ENCODE measurements at places on chromosomes 2 and 18.

DNA sequence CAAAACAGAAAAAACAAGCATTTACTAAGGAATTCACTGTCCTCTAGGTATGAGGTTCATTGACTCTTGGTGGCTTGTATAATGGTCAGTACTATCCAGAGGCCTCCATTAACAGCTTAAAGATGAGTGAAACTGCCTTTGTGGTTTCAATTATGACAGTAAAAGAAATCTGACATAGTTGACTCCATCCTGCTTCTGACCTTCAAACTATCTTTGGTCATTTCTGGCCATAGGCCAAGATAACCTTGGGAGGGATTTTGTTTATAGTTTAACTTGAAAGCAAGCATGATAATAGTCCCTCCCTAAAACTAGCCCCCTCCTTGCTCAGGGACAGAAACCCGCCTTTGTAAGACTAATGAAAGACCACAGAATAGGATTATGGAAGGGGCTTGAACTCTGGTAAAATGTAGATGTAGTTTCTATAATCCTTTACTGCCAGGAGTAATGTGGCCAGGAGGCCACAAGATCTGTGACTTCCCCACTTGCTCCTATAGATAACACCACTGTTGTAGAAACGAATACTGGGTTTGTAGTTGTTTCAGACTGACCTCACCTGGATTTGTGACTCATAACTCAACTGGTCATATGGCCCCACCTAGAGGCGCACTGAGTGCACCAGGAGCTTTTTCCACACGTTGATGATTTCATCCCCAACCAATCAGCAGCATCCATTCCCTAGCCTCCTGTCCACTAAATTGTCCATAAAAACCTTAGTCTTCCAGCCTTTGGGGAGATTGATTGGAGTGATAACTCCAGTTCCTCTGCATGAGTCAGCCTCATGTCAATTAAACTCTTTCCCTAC lies 8.6 kb upstream of the PLEKHM3 start:
- peak; percentile 17 for DNase-seq

- DNase-seq: no peak
These were observed 171.4 kb upstream of the NDUFV2 start for GRCh38 chr18:8930990-8931616.

DNA sequence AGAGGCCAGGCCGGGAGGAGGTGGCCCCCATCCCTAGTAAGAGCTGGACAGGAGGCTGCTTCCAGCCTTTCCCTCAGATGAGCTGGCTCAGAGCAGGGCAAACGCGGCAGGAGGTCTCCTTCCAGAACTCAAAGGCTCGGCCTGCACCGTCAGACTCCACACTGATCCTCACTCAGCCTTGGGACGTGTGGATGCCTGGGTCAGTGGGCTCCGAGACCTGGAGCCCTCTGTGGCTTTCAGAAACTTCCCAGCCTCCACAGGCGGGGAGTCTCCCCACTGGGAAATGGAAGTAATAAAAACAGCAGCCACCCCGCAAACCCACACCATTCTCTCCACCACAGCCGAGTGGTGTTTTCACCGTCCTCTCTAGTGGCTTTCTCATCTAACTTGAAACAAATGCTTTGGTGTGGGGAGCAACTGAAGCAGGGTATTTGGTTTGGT lies 54.3 kb downstream of the INPP5D start:
- DNase-seq: no peak

- no peak for DNase-seq
These were observed 128.7 kb downstream of the RNF144A start for GRCh38 chr2:7045601-7046590.

DNA sequence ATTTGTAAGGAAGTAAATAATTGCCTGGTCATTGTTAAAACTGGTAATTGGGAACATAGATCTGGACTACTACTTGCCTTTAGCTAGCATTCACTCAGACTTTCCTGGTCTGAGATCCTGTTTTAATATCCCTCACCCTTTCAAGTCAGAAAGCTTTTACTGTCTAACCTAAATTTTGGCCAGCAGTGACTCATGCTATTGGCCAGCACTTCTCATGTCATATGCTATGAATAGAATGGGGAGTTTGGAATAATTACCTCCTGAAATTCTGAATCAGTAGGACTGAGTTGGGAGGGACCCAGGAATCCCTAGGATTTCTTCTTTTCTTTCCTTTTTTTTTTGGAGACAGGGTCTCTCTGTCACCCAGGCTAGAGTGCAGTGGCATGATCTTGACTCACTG lies 19.3 kb downstream of the STK36 start:
- DNase-seq: no peak

DNA sequence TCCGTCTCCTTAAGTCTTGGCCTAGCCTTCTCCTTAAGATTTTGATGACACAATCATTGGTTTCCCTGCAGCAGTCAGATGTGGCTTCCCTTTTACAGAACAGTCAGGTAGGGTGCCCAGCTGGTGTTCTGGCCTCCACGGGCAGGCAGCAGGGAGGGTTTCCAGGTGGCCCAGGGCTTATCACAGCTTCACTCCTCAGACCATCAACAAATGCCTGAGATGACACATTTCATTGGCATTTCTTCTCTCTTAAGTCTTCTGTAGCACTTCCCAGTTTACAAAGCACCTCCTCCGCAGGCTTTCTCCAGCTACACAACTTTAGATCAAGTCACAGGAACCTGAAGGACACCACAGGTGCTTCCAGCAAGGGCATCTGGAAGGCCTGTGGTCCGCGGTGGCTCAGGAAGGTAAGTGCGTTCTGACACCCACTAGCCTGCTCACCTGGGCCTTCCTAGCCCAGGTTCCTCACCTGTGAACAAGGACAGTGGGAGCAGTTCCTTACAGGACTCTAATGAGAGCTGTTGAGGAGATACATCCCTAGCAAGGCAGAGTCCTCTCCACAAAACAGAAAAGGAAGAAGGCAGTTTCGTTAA lies 37.6 kb downstream of the PTPN18 start:
- no peak for DNase-seq

GRCh38 chr2:11659851-11660250 lies 10.1 kb downstream of the NTSR2 start:
- no peak for DNase-seq

DNA sequence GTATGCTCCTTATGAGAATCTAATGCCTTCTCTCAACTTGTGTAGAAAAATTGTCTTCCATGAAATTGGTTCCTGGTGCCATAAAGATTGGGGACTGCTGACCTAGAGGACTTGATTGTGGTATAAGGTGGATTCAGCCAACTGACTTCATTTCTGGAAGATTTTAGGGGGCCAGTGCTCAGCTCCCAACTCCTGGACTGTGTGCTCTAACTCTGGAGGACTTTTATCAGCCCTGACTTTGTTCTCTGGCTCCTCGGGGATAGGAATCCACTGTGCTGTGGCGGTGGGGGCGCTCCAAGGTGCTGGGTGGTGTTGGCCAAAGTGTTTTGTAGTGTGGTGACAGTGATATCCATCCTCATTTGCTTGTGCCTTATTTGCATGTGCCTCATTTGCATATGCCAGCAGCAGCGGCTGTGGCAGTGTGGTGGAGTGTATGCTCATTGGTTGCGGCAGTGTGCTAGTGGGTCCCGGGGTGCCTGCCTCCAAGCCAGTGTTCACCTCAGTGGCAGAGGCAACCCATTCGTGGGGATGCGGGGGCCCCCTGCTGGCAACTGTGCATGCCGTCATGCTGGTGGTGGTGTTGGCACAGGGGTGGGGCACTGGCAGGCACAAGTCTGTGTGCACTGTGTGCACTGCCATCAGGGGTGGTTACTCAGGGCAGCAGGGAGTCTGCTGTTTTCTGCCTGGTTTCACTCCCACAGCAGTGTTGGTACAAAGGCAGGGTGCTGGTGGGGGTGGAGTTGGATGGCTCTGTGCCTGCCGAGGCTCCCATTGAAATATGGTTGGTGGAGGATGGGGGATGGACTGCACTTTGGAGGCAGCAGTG lies 19.6 kb downstream of the EHBP1 start:
- peak; percentile 45 for DNase-seq

- peak; percentile 25 for DNase-seq
These were observed 64.6 kb downstream of the NAB1 start for GRCh38 chr2:190713471-190713870.

GRCh38 chr2:223712642-223713041 lies 110.5 kb upstream of the SCG2 start:
- no peak for DNase-seq

DNA sequence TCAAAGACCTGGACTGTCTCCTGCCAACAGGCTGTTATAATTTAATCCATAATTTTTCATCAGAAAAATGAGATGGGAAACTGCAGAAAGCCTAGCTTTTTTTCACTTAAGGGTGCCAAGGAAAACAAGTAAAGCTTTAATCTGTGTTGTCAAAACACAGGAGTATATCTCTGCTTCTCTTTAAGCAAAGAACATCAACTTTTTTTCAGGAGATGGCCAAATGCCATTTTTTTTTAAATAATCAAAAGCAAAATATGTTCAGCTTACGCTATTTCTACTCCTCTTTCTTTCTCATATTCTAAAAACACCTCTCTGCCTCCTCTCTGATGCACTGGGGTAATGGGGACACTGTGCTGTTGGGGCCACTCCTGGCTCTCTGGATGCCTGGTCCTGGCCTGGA lies 73.1 kb upstream of the NXPH2 start:
- peak; percentile 73 for DNase-seq

DNA sequence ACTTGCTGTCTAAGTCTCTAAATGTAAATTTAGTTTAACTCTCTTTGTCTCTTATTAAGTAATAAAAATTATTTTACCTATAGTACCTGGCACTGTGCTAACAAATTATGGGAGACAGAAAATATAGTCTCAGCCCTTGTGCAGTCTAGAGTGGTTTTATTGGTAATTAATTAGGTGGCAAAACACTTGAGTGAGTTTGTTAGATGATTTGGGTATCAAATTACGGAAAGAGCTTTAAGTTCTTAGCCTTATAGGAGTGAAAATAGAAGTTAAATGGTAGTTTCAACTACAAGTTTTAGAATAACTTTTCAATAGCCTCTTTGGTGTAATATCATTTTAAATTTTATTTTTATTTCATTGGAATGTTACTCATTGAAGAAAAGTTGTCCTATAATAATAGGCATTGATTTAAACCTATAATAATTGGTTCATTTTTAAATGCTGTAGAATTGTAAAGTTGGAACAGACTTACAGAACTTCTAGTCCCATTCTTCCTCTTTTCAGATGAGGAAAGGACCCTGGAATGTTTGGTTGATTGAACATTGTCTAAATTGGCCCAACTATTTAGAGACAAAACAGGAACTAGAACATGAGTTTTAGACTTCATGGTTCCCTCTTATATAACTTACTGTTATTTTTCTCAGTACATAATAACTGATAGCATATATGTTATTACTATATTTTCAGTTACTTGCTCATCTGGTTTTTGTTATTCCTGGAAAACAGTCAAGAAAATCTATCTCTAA lies 10.2 kb upstream of the HTR2B start:
- no peak for DNase-seq

GRCh38 chr2:217095511-217096205 lies 235.8 kb upstream of the TNP1 start:
- no peak for DNase-seq

GRCh38 chr2:237911363-237912017 lies 52.1 kb downstream of the RAMP1 start:
- no peak for DNase-seq

Data from brain (organoid and tissue), 16 donors.